ENCODE measurements at places on chromosomes 11 and 22. TPM values are rescaled to one million over a fixed set of nuclear protein-coding genes. Genes with fewer than 3 reads are reported as not detected.
A peak's percentile ranks its signal among the peaks of the same experiment; 100 is the strongest.

Gene PANX1
- 67.7 TPM for total RNA-seq

DNA sequence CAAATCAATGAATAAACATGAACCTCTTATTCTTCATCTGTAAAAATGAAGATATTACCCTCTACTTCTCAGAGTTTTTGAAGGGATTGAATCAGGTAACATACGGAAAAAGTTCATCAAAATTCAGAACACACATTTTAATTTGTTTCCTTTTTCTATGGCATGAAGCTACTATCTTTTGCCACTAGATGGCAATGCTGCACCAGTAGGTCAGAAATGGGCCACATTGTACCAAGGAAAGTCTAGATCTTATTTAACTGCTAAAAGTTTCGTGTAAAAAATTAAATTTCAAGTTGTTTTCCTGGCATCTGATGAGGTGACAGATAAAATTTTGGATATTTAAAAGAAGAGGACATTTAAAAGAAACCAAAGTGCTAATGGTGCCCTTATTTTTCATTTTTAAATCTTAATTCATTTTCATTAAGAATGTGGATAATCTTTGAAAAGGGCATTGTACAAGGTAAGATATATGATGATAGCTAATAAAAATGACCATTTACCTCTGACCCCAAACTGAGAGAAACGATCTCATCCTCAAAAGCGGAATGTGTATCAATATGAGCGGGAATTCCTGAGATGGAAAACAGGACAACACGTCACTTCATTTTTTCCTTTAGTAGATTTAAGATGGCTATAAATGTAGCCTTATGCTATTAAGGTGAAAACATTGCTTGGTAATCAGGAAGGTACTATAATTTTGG lies 16.1 kb downstream of the ALKBH8 start:
- DNase-seq: peak; percentile 85

DNA sequence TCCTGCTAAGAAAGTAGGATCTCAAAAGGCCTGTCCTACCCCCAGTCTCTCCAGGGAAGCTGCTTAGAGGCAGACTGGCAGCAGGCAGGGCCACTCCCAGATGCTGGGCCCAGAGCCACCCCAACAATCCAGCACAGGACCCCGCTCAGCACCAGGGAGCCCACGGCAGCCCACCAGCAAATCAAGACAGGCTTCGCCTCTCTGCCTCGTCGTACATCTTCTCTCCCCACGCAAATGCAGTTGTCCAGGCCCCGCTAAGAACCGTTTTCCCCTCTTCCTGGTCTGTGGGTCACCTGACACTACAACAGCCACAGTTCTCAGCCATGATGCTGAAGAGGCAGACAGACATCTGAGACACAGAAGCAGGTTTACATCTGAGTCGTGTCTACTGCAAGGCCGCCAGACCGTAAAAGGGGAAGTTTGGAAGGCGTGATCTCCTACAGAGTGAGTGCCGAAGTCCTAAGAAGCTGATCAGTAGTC lies 51.1 kb downstream of the IGSF9B start:
- DNase-seq: no peak

DNA sequence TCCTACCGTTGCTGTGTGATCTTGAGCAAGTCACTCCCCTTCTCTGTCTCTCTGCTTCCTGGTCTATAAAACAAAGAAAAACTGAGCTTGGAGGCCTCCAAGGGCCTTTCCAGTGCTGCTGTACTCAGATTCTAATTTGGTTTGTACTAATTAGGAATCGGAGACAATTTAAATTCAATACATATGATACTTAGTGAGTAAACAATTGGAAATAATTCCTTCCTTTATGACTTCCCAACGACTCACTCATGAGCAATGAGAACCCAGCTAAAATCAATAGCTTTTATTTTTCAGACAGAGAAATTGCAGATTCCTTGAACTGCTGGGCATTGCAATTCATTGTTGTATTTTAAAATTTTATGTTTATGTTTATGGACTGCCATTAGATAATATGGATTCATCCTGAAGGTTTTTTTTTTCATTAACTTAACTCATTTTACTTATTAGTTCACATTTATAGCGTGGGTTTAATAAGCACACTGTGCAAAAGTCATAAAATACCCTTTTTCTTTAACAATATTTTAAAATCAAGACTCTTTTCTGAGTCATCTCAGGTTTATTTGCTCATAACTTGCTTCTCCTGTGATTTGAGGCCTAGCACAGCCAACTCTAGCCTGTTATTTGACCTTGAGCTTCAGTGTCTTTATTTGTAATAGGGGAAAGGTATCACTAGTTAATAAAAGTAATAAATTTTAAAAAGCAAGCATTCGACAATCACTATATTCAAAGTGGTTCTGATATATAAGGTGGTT lies 95.8 kb downstream of the TP53I11 start:
- DNase-seq: peak; percentile 56

Gene PNPLA5
- total RNA-seq: not detected
